ENCODE measurements at places on chromosomes 12 and 14.
A peak's percentile ranks its signal among the peaks of the same experiment; 100 is the strongest.

DNA sequence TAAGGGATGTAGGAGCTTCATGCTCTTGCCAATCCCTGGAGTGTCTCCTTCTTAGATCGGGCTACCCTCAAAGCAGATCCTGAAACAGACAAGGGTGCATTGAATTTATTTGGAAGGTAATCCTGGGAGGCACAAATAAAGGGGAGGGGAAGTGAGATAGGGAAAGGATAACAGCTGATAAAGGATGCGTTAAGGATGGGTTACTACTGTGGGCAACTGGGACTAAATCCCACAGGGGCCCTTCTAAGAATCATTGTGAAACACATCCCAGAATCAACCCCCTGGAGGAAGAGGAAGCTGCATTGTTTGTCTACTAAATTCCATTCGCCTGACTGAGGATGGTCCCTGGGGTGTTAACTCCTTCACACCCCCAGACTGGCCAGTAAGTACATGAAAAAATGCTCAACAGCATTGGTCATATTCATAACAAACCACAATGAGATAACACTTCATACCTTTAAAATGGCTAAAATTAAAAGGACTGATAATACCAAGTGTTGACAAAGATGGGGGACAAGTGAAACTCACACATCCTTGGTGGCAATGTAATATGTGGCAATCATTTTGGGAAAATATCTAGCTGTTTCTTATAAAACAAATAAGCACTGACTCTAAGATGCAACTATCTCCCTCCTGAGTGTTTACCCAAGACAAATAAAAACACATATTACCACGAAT lies 37.0 kb upstream of the CMKLR1 start:
- no peak for DNase-seq

DNA sequence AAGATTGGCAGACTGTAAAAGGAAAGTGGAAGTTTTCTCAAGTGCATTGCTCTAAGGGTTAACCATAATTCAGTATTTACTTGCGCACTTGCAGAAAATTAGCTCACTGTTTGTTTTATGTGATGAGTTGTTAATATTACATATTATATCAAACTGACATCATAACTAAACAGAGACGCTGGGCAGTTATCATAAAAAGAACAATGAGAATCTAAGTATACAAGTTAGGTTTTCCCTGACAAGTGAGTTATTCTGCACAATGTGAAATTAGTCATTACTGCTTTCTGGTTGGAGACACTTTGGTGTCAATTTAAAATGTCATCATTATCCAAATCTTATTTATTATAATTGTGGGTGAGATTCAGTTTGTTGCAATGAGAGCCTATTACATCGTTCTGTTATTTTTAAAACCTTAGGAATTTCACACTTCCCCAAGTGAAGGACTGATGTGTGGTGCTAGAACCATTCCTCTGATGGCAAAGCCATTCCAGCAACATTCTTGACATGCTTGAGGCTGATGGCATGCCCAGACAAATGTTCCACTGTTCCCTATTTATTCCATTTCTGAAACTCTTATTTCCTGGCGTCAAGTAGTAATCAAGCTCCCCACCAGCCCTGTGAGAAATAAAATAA lies 90.1 kb upstream of the FLRT2 start:
- no peak for DNase-seq

GRCh38 chr12:65121049-65121955 lies at the start of gene WIF1:
TSS of gene WIF1 (minus strand) at chr12:65121305. CDS start at chr12:65121191, 114 bp downstream.
- peak; percentile 48 for DNase-seq

- no peak for DNase-seq
These were observed 23.8 kb downstream of the ARL6IP4 start for GRCh38 chr12:123004287-123004686.

DNA sequence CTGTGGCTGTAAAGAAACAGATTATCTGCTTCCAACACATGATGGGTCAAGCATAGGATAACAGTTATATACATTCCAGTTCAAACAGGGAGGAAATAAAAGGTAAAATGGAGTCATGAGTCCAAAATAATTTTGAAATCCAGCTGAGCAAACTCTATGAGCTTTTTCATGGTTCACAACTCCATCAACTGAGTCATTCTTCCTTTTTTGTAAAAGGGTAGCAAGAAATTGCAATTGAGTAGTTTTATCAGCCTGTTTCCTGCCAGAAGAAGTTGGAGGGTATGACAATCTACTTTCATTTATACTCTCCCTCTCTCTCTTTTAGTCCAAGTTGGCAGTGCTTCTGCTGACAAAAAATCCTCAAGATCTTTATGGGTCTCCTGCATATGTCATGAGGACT lies 95.6 kb downstream of the CPNE8 start:
- no peak for DNase-seq

DNA sequence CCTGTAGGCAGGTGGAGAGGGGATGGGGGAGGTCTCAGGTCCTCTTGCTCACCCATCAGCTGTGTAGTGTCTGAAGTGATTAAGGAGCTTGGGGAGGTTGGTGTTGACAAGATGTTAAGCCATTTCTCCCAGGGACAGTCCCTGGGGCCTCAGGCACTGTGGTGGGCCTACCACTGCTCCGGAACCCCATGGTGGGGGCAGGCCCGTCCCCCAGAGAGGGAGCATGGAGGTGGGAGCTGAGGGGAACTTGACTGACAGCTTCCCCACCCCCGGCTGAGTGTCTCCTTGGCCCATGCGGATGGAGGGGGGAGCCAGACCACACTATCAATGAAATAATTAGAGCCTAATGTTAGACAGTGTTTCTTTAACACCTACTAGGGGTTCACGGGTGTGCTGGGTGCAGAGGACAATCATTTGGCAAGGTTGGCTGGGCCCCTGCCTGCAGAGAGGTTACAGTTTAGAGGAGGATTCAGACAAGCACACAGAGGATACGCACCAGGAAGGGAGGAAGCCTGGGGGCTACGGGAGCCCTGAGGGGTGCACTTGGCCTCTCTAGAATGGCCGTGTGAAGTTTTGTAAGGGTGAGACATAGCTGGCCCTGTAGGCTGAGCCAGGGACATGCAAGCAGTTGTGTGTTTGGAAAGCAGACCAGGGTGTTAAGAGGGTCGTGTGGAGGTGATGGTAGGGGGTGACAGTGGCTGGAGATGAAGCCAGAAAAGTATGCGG lies 19.3 kb upstream of the KRT80 start:
- no peak for DNase-seq

- DNase-seq: no peak
These were observed 4.9 kb upstream of the SUSD6 start for GRCh38 chr14:69606258-69607184.

DNA sequence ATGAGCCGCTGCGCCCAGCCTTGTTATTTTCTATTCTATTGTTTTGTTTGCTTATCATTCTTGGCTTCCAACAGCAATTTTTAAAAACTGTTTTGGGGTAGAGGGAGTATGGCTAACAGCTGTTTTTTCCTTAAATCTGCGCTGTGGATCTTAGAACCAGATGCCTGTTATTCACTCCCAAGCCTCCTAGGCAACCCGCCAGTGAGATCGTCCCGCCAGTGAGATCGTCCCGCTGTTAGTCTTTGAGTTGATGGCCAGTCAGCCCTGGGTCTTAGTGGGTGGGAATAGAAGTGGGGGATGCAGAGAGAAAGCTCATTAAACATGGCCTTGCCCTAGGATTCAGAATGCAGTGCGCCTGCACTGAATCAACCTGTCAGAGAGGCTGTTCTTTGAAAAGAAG lies 67.3 kb upstream of the BICD1 start:
- DNase-seq: no peak

DNA sequence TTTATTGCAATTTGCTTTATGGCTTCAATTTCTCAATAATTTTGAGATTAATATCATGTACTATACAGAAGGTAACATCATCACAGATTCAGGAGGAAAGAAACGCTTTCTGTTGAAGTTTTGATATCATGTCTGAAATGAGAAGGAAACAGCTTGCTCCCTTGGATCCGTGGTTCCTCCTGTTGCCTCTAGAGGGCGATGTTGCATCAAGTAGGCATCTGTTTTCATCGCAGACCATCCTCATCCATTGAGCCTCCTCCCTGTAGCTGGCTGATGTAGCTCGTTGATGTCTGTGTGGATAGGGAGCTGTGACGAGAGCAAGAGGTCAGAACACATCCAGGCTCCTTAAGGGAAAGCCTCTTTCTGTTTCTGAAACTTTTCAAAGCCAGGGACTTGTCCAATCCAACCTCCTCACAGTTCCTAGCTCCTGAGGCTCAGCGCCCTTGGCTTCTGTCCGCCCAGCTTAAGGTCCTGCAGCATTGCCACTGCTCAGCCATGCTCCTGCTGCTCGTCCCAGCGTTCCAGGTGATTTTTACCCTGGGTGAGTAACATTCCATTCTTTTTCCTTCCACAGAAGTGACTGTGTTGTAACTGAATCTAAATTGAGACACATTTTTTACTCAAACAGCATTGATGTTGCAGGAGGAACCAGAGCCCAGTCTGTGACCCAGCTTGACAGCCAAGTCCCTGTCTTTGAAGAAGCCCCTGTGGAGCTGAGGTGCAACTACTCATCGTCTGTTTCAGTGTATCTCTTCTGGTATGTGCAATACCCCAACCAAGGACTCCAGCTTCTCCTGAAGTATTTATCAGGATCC lies 304.8 kb upstream of the OR4E1 start:
- peak; percentile 38 for DNase-seq

- no peak for DNase-seq
These were observed 86.6 kb upstream of the TRAF3 start for GRCh38 chr14:102690509-102691286.

DNA sequence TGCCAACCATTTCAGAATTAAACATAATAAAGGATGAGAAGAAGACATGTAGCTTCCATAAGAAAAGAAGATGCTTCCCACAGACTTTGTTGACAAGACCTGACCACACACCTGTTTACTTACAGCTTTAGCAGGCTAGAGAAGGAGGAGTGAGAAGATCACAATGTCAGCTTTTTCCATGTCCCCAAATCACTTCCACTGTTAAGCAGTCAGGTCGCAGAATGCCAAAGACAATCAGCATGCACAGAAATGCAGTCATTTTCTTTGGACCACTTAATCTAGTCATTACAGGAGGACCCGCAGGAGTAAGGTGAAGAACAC lies 314.9 kb downstream of the SSPN start:
- no peak for DNase-seq

DNA sequence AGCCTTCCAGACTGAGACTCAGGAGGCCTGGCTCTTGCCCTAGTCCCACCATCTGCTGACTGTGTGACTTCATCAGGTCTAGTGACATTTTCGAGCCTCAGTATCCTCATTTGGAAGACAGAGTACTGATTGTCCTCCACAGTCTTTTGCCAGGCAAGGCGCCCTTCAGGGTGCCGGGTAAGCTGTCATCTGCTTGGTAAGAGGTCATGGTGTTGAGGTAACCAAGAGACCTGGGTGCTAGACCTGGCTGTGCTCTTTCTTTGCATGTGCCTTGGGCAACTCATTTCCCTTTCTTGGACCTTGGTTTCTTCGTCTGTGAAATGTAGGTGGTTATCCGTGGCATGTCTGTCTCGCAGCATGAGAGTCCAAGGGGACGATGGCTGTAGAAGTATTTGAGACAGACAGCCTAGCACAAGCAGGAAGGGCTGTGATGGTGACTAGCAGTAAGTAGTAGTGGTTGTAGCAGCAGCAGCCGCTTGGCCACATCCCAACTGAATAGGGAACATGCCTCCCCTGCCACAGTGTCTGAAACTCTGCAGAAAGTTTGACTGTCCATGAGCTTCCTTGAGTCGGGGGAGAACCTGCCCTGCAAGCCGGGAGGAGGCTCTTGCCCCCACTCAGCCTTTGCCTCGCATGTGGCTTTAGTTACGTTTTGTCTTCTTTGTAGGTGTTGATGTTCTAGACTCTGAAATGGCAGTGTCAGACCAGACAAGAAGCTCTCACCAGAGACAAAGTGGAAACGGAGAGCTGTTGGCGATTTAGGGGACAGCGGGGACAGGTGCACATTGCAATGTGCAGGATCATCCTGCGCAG lies 40.3 kb downstream of the EVL start:
- DNase-seq: no peak

DNA sequence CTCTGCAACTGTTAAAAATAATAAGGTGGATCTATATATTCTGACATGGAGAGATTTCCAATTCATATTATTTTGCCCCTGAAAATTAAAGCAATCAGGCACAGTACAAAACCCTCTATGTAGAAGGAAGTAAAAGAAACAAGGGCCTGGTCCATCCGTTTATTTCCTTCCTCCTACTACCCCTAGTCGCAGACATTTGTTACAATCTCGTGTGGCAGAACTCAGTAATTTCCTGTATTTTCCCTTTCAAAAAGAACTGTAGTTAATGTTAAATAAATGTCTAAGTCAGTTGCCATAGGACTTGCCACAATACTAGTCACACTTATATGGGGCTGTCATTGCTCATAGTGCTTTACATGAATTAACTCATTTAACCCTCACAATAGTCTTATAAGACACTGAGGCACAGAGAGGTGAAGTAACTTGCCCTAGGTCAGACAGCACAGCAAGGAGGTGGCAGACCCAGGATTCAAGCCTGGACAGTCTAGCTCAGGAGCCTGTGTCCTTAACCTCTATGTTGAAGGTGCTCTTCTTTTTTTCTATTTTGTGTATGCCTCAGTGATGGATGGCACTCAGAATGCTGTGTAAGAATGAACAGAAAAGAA lies 24.2 kb downstream of the NINJ2 start:
- no peak for DNase-seq

DNA sequence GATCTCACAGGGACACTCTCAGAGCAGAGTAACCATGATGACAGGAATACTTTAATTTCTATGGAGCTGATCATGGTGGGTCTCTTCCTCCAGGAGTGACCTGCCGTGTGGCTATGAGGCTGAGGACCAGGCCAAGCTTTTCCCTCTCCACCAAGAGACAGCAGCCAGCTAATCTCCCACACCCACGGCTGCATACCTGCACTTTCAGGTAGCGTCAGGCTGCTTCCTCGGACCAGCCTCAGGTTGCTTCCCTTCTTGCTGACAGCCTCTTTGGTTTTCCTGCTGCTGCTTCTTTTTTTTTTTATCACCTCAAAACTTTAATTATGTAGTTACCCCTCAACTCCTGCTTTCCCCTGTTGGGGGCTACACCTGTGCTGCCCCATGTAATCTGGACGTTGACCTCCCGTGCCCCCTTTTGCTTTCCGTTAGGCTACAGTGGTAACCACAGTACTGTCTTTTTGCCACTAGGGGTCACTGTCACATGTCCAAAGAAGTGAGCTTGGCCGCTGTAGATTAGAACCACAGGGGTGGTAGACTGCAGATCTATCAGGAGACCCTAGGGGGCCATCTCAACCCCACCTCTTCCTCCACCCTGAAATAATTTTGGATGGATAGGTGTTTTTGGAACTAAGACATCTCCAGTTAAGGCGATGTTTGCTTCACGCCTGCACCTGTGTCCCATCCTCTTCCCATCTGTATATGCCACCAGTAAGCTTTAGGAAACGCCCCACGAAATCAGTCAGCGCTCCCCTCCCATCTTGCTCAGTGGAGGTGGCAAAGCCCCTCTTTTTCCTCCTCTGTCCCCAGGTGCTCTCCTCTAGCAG lies 7.8 kb upstream of the PIP4K2C start:
- DNase-seq: peak; percentile 66
